ENCODE measurements at places on chromosomes 3 and 15. TPM values are rescaled to one million over a fixed set of nuclear protein-coding genes. Genes with fewer than 3 reads are reported as not detected.
A peak's percentile ranks its signal among the peaks of the same experiment; 100 is the strongest.

Gene ROPN1
- 10.8 TPM for total RNA-seq

DNA sequence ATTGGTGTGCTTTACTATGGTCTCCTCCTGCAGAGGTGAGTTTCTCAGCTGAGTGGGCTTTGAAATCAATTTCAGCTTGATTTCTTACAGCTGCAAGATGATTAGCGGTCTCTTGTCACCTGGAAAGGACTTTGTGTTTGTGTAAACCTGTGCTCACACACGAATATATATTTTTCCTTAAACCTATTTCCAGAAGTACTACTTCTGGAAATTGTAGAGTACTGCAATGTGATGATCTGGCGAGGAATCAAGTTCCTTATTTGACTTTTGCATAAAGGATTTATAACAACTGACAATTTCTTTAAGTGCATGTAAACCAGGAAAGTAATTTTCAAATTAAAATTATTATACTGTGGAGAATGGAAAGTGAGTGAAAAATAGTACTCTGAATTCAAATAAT is 2.1 kb downstream of the MCTP2 start:
- no peaks in the 10 kb centered on the region for H3K27me3 ChIP-seq
- no peak for DNase-seq
- H3K36me3 ChIP-seq, result no peaks in the 10 kb centered on the region
- H3K4me3 ChIP-seq, result peak overlapping the region; percentile 75

Gene NR1I2
- total RNA-seq, result not detected

DNA sequence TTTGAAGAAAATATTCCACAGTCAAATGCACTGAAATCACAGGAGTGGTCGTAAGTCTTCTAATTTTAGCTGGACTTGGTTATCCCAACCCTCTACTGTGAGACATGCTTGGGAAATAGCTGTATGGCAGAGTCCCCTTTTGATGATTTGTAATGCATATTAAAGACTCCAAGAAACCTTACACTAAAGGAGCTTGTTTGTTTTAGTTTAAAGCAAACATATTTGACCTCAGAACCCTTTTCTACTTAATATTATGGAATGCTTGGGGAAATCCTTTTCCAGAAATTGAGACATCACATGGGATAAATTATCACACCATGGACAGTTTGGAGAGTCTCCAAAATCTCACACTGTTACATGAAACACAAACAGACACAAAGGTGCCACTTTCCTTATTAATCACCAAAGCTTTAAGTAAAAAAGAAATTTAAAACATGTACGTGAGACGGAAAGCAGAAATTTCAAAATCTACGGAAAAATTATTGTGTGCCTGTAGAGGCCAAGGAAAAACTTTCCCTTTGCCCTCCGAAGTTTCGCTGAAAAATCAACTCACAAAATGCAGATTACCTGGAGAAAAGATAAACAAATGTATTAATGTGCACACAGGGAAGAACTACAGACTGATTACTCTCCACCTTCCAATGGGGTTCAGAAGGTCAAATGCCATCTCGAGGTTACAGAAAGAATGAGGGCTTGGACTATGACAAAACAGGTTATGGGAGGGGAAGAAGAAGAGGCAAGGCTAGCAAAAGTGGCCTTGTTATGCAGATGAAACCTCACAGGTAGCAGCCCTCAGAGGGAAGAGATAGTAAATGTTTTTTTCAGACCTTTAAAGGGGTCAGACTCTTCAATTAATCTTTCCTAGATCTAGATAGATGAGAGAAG is 7.0 kb upstream of the CPB1 start:
- DNase-seq, result no peak
- H3K27ac ChIP-seq, result no peak overlapping the region
- no peak overlapping the region for H3K4me3 ChIP-seq
- no peaks in the 10 kb centered on the region for H3K36me3 ChIP-seq

Gene EHHADH
- total RNA-seq, result 4.0 TPM

Gene RTP3
- total RNA-seq, result not detected

GRCh38 chr3:139642996-139643395 is 34.8 kb downstream of the NMNAT3 start:
- no peaks in the 10 kb centered on the region for H3K36me3 ChIP-seq
- H3K27me3 ChIP-seq, result no peaks in the 10 kb centered on the region
- DNase-seq, result no peak
- H3K4me1 ChIP-seq, result no peaks in the 10 kb centered on the region

DNA sequence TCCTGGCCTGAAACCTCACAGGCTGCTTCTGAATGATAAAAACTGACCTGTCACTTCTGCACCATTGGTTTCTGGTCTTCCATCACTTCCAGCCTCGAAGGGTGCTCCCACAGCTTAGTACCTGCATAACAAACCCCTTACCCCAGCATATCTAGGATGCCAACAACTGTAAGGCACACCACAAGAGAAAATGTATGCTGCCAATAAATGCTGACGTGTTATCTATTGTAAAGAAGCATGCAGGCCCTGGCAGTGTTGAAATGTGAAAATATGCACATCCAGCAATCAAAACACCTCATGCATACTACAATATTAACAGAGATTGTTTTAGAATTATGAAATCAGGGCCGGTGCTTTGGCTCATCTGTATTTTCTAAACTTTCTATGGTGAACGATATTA is 242.0 kb upstream of the NSMCE3 start:
- no peak overlapping the region for H3K4me3 ChIP-seq
- H3K27ac ChIP-seq, result no peak overlapping the region
- DNase-seq, result no peak
- H3K36me3 ChIP-seq, result no peaks in the 10 kb centered on the region
- H3K4me1 ChIP-seq, result no peaks in the 10 kb centered on the region
- no peaks in the 10 kb centered on the region for H3K27me3 ChIP-seq

Gene STX19
- not detected for total RNA-seq

Gene LRRC34
- 2.8 TPM for total RNA-seq

Gene ACAN
- total RNA-seq, result 4.7 TPM

- H3K27ac ChIP-seq, result no peak overlapping the region
- no peaks in the 10 kb centered on the region for H3K27me3 ChIP-seq
- H3K4me1 ChIP-seq, result no peaks in the 10 kb centered on the region
- no peak for DNase-seq
- H3K36me3 ChIP-seq, result no peaks in the 10 kb centered on the region
These were observed 82.8 kb downstream of the PLXNA1 start for GRCh38 chr3:127065561-127066290.

DNA sequence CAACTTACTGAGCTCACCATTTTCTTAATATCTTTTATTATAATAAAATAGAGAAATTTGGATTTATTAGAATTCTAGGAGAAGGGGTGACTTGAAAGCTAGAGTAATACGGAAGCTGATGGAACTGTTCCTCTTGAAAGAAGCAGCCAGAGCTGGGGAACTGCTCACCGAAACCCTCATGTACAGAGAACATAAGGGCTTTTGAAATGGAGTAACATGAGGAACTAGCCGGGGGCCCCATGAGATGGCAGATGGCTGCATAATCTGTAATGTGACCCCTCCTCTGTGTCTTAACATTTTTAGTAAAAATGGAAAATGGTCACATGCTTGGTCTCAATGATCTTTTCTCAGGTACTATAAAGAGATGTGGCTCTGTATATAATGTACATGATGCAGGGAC is 15.7 kb upstream of the DYNC1LI1 start:
- no peak overlapping the region for H3K27ac ChIP-seq
- no peaks in the 10 kb centered on the region for H3K4me1 ChIP-seq
- H3K36me3 ChIP-seq, result no peaks in the 10 kb centered on the region
- no peak overlapping the region for H3K4me3 ChIP-seq

DNA sequence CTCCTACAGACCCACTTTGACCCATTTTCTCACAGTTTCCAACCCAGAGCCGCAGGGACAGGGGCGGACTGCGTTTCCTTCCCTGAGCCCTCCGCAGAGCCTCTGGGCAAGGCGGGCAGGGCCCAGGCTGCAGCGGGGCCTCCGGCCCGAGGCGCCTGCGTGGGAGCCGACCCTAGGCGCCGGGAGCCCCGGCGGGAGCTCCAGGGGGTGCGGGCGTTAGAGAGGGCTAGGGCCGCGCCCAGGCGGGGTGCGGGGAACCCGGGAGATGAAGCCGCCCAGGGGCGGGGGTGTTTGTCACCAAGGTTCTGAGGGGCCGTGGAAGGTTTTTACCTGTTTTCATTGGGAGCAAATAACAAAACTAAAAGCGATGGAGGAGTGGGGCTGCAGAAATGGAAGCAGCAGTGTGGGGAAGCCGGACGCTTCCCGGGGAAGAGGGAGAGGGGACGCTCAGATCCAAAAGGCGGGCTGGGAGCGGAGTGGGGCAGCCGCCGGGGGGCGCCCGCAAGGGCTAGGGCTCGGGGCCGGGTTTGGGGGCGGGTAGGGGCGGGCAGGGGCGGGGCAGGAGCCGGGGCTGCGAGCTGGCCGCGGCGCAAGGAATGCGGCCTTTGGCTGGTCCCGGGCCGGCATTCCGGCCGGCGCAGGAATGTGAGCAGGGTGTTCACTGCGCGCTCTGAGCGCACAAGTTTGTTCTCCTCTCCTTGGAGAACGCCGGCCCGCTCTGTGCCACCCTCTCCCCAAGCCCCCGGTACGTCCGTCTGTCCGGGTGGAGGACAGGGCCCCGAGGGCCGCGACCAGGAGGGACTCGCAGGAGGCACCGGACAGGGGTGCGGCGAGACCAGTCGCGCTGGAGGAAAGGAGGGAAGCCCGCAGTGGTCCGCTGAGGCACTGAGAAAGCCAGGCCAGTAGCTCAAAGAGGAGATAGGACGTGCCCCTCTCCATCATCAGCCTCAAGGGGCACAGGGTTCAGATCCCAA is 61.1 kb downstream of the AMOTL2 start:
- DNase-seq, result peak; percentile 65
- H3K27me3 ChIP-seq, result no peaks in the 10 kb centered on the region
- no peaks in the 10 kb centered on the region for H3K36me3 ChIP-seq

DNA sequence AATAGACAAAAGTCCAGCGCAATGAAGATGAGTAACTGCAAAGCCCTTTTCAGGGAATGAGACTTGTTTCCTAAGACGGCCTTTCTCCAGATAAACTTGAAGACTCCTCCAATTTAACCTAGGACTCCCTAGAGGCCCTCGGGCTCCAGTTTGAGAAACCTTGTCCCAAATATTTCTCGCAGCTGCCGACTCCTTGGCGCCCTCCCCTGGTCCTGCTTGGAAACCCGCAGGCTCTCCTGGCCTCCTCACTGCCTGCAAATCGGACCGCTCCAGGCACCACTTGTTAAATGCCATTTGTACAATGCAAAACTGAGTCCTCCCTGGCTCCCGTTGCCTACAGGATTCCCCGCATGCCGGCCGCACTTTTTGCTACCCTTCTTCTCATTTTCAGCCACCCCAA is 36.8 kb downstream of the MUC4 start:
- no peak overlapping the region for H3K27ac ChIP-seq
- no peaks in the 10 kb centered on the region for H3K4me1 ChIP-seq
- peak; percentile 33 for DNase-seq

- no peak overlapping the region for H3K27ac ChIP-seq
- H3K4me1 ChIP-seq, result no peaks in the 10 kb centered on the region
- H3K4me3 ChIP-seq, result no peak overlapping the region
- H3K27me3 ChIP-seq, result no peaks in the 10 kb centered on the region
- DNase-seq, result no peak
These were observed 207.2 kb downstream of the RYR3 start for GRCh38 chr15:33517944-33518343.

Gene IQCF5
- total RNA-seq, result not detected

Gene SMCO1
- total RNA-seq, result not detected

- no peak for DNase-seq
- no peaks in the 10 kb centered on the region for H3K36me3 ChIP-seq
- no peaks in the 10 kb centered on the region for H3K27me3 ChIP-seq
These were observed 176.3 kb downstream of the ERC2 start for GRCh38 chr3:56291953-56292352.

GRCh38 chr3:104961851-104962250 is 404.9 kb upstream of the ALCAM start:
- no peaks in the 10 kb centered on the region for H3K4me1 ChIP-seq
- no peak overlapping the region for H3K4me3 ChIP-seq
- no peak for DNase-seq
- H3K36me3 ChIP-seq, result no peaks in the 10 kb centered on the region
- no peaks in the 10 kb centered on the region for H3K27me3 ChIP-seq

Gene TRPM1
- total RNA-seq, result not detected

- H3K36me3 ChIP-seq, result no peaks in the 10 kb centered on the region
- H3K4me1 ChIP-seq, result no peaks in the 10 kb centered on the region
- H3K27me3 ChIP-seq, result no peaks in the 10 kb centered on the region
- H3K27ac ChIP-seq, result no peak overlapping the region
These were observed 346.2 kb downstream of the GRM7 start for GRCh38 chr3:7207125-7207524.

DNA sequence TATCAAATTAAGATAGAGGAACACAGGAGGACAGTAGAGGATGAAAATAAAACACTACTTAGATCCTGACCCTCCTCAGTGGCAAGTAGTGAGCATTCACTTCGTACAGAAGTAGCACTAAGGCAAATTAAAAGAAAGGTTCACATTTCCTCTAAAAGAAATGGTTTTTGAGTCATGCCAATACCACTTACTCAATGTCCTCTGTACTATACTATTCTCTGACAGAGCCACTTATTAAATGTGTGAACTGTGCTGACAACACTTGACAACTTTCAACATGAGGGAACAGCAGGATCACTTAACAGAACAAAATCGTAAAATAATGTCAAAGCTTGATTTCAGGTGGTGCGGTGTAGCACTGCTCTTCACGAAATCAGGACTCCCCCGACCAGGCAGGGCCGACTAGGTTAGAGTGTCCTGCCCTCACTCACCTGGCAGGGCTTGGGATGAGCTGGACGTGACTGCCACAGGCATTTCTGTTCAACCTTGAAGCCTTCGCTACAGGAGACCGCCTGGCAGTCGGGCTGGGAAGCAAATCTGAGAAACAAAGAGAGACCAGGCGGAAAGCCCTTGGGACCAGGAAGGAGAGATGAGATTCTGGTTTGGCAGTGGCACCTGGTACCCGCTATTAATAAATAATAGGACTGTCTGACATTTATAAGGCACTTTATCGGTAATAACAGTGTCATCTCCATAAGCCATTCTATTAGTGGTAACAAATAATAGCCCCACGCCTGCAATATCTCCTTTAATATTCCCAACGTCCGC is 611 bp upstream of the SLC27A2 start:
- H3K27me3 ChIP-seq, result no peaks in the 10 kb centered on the region
- H3K27ac ChIP-seq, result no peak overlapping the region
- no peak for DNase-seq
- no peaks in the 10 kb centered on the region for H3K4me1 ChIP-seq
- peak overlapping the region; percentile 43 for H3K4me3 ChIP-seq

Gene RAMAC
- total RNA-seq, result 24.1 TPM

Gene SHC4
- total RNA-seq, result 0.27 TPM

Gene NR2E3
- total RNA-seq, result 2.1 TPM

Gene ERC2
- 2.7 TPM for total RNA-seq

Gene PODXL2
- total RNA-seq, result 63.9 TPM

DNA sequence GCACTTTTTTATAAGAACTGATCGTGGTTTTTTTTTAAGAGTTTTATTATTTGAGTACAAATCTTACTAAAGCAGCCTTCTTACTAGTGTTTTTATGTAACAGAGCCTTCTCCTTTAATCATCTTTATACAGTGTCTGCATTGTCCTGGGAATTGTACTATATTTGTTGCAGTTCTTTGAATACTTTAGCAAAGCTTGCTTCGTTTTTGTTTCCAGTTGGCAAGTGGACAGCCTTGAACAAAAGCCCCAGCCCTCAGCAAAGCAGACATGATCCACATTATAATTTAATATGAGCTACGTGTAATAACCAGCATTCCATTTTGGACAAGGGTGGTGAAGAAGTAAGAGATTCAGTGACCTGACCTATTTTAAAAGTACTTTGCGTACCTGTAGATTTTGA is 112.2 kb upstream of the FLNB start:
- no peak overlapping the region for H3K4me3 ChIP-seq
- no peaks in the 10 kb centered on the region for H3K36me3 ChIP-seq
- DNase-seq, result no peak
- H3K4me1 ChIP-seq, result peaks cover 4% of the 10 kb centered on the region
- H3K27ac ChIP-seq, result peak overlapping the region; percentile 25

Gene SLC38A3
- total RNA-seq, result 4.0 TPM

Gene CPLX3
- 59.8 TPM for total RNA-seq

GRCh38 chr15:48017747-48018146 is 103.0 kb upstream of the SLC24A5 start:
- peak; percentile 85 for DNase-seq
- no peaks in the 10 kb centered on the region for H3K27me3 ChIP-seq
- no peaks in the 10 kb centered on the region for H3K36me3 ChIP-seq

Gene EFCC1
- 1.8 TPM for total RNA-seq

Gene GOLGA8J
- not detected for total RNA-seq

Data from prostate gland (tissue), 2 donors.